ENCODE measurements at places on chromosomes 5 and 9.

- DNase-seq: no peak
These were observed 25.2 kb upstream of the PTGER4 start for GRCh38 chr5:40654377-40654991.

GRCh38 chr5:5401095-5401494 is 21.4 kb upstream of the ICE1 start:
- no peak for DNase-seq

- DNase-seq: no peak
These were observed 101.6 kb upstream of the CPEB4 start for GRCh38 chr5:173786286-173787187.

- DNase-seq: no peak
These were observed 56.6 kb downstream of the WHRN start for GRCh38 chr9:114448706-114449105.

DNA sequence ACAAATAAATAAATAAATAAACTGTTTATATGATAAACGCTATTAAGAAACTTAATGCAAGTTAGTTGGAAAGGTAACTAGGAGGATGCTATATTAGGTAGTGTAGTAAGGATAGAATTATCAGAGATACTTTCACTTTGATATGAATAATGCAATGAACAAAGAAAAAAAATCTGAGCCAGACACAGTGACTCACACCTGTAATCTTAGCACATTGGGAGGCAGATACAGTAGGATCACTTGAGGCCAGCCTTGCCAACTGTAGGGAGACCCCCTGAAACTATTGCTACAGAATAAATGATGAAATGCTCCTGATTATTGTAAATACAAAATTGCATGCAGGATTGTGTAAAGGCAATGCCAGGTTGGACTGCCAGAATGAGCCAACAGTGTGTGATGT is 109.2 kb downstream of the ANXA2R start:
- DNase-seq: no peak

GRCh38 chr5:96692441-96692840 is 30.3 kb downstream of the CAST start:
- DNase-seq: no peak

DNA sequence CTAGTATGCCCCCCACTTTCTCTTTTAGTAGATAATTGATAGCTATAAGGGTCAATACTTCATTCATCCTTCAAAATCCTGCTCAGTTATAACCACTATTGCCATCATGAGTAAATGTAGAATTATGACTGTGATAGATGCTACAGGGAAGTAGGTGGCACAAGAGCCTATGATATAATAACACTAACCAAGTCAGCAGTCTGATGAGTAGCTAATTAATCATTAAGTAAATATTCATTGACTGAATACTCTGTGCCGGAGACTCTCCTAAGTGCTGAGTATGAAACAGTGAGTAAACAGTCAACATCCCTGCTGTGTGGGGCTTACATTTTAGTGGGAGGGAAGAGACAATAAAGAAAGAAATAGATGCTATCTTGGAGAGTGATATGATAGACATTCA is 430.3 kb upstream of the ZNF462 start:
- no peak for DNase-seq

- no peak for DNase-seq
These were observed 40.5 kb upstream of the SH3PXD2B start for GRCh38 chr5:172494630-172495505.

All from right cardiac atrium (tissue), 5 donors.